ENCODE measurements at places on chromosomes 11 and 22.

GRCh38 chr22:46582281-46582933 is 37.8 kb upstream of the GRAMD4 start:
- DNase-seq, result no peak

GRCh38 chr11:128409476-128409875 is 177.9 kb downstream of the ETS1 start:
- no peak for DNase-seq

DNA sequence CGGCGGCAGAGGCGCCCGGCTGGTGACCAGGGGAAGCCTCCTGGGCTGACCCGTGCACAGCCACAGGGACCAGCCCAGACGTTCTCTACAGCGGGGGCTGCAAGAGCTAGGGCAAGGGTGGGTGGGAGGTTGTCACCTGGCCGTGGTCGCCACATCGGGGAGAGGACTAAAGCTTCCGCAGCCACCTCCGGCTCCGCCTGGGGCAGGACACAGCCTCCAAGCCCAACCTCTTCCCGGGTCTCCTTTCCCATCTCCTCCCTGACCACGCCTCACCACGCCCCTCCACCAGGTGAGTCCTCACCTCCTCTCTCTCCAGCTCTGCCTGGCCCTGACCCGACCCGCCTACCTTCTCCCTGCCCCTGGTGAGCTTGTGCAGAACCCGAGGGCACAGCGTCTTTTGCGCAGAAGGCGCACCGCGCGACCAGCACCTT is 75.9 kb upstream of the LMO1 start:
- DNase-seq, result no peak

- no peak for DNase-seq
Measured at GRCh38 chr11:72750556-72751115, 1.6 kb downstream of the ARAP1 start.

GRCh38 chr11:88482871-88483301 is 145.3 kb upstream of the CTSC start:
- DNase-seq, result no peak

- no peak for DNase-seq
Measured at GRCh38 chr11:105357764-105358163, 218.2 kb upstream of the CARD18 start.

DNA sequence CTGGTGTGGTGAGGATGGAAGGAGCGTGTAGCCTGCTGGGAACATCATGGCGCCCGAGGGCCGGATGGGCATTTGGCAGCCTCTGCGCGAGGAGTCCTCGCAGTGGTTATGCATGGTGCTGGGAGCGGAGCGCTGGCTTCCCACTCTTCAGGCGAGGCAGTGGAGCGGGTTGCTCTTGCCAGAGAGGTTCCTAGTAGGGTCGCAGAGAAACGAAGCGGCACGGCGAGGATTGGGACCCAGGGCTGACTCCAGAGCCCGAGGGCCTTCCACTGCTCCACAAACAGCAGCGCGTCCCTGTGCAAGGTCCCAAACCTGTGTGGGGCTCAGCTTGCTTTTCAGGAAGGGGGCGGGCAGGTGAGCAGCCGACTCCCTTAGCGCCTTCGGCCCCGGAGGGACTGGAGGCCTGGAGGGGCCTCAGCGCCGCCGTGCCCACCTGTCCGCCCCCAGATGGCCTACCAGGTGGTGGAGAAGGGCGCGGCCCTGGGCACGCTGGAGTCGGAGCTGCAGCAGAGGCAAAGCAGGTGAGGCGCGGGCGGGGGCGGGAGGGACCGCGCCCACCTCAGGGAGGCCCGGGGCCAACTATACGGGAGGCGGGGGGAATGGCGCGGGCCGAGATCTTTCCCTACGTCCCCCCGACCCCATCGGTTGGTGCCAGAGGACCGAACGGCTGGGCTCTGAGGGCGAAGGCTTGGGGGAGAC is 7.2 kb downstream of the ATG16L2 start:
- no peak for DNase-seq

GRCh38 chr22:23156286-23156685 is 11.0 kb downstream of the RAB36 start:
- DNase-seq, result no peak

GRCh38 chr22:46052801-46053562 is 76.0 kb upstream of the WNT7B start:
- DNase-seq, result no peak

GRCh38 chr11:92154611-92155010 is 70.0 kb upstream of the FAT3 start:
- no peak for DNase-seq

DNA sequence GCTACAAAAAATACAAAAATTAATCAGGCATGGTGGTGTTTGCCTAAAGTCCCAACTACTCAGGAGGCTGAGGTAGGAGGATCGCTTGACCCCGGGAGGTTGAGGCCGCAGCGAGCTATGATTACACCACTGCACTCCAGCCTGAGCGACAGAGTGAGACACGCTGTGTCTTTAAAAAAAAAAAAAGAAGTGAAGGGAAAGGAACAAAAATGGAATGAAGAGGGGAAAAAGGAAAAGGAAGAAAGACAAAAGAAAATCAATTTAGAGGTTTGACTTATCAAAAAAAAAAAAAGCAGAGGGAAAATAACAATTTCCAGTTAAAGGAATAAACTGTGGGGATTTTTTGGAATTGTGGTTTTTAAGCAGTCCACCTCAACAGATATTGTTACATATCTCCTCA is 36.8 kb downstream of the MRTFA start:
- no peak for DNase-seq

- no peak for DNase-seq
Measured at GRCh38 chr11:112542479-112542878, 281.8 kb upstream of the PLET1 start.

GRCh38 chr11:64755681-64756361 is 4.0 kb downstream of the PYGM start:
- DNase-seq, result no peak

GRCh38 chr11:31106968-31107576 is 262.5 kb downstream of the DCDC1 start:
- peak; percentile 10 for DNase-seq

- no peak for DNase-seq
Measured at GRCh38 chr11:1968454-1969002, 21.4 kb downstream of the MRPL23 start.

GRCh38 chr11:13329670-13330356 is 52.2 kb downstream of the BMAL1 start:
- DNase-seq, result no peak

GRCh38 chr11:95086836-95087570 is 2.6 kb upstream of the ENDOD1 start:
- no peak for DNase-seq

DNA sequence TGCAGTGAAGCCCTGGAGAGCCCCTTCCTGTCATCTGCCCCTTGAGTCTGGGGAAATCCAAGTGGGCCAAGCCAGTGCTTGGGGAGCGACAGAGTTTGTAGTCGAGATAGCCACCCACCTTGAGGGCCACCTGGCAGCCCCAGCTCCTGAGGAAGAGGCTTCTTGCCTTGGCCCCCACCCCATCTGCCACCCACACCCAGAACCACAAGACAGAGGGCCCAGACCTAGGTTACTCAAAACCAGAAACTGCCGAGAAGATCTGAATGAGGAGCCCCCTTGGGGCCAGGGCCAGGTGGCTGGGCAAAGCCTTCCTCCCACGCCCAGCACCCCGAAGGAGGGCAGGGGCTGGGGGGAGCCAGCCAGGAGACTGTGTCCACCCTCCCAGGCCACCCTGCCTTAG is 18.8 kb upstream of the PRR5 start:
- DNase-seq, result no peak

- no peak for DNase-seq
Measured at GRCh38 chr11:58471892-58472291, 29.9 kb upstream of the OR5B12 start.

DNA sequence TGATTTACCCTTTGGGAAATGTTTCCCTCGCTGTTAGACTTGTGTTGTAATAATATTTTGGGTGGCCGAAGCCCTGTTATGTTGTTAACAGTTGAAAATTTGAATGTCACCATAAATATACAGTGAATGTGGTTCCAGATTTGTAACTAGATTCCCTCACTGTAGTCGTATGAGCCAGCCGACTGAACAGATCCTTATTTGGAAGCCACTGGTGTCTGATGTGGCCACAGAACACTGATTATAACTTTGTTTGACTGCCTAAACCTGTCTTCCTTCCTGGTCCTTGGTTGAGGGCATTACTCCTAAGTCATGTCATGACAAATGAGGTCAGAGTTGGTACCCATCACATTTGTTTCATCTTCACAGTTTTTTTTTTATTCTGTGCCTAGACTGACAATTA is 45.4 kb downstream of the YAP1 start:
- DNase-seq, result no peak

DNA sequence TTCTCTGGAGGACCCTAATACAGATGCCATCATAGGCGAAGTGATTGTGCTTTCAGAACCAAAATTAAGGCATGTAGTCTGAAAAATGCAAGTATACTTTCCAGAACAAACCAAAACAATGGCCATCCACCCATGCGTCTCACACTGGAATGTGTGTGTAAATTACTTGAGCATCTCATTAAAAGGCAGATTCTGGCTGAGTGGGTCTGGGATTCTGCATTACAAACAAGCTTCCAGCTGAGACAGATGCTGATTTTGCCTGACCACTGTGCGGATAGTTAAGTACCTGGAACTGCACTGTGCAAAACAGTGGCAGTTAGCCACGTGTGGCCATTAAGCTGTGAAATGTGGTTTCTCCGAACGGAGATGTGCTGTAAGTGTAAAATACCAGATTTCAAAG is 26.2 kb downstream of the RRP7A start:
- DNase-seq, result no peak

DNA sequence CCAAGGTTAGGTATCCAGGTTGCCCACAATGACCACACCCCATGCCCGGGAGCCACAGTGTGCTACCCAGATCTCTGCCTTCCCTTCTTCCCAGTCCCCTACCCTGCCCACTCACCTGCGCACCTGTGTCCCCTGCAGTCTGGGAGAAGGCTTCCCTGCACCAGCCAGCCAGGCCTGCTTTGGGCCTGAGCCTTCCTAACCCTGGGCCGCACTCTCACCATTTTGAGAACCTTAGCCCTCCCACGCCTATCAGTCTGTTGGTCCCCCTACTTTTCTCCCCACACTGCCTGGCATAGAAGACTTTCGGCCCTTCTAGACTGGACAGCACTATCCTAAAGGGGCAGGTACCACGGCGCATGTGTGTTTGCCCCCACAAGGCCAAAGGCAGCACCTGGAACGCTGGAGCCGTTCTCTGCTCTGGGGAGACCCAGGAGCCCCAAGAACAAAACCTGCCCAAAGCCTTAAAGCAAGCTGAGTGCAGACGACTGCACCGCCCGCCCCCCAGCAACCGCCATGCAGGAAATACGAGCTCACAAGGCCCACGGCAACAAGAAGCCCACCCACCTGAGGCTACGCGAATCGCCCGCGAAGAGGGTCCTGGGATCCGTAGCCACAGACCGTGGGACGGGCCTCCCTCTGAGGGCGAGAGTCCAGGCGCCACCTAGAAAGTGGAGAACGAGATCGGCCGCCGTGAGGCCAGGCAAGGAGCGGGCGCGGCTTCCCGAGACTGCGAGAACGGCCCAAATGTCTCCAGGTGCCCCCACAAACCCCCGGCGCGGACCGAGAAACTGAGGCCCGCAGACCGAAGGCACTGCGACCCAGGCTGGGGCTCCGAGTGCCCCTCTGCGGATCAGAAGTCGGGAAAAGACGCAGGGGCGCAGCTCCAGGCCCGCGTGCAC is 546 bp downstream of the GNB1L start:
- DNase-seq, result no peak

DNA sequence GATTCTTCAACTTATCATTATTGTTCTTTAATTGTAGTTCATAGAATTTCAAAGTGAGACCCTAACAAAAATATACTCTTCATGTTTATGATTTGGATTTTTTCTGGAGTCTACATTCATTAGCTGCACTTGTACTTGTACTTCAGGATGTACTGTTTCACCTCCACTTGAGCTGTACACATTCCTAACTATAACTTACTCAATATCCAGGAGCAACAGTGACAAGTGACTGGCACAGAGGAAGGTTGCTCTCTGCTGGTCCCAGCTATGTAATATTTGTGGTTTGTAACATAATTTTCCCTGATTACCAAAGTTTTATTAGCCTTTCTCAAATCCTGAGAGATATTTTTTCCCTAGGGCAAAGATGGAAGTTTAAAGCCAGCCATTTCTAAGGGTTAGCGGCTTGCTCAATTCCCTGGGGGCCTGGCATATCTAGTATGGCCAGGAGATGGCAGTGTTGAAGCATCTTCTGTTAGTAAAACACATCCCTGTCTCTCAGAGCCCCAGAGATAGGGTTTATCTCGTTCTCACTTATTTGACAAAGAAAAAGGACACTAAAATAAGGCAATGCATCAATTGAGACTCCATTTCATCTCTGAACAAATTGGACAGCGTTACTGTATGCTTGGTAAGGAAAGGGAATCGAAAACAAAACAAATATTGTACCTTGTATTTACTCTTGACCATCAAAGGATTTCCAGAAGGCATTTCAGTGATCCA is 14.2 kb downstream of the OR52A5 start:
- DNase-seq, result peak; percentile 44

DNA sequence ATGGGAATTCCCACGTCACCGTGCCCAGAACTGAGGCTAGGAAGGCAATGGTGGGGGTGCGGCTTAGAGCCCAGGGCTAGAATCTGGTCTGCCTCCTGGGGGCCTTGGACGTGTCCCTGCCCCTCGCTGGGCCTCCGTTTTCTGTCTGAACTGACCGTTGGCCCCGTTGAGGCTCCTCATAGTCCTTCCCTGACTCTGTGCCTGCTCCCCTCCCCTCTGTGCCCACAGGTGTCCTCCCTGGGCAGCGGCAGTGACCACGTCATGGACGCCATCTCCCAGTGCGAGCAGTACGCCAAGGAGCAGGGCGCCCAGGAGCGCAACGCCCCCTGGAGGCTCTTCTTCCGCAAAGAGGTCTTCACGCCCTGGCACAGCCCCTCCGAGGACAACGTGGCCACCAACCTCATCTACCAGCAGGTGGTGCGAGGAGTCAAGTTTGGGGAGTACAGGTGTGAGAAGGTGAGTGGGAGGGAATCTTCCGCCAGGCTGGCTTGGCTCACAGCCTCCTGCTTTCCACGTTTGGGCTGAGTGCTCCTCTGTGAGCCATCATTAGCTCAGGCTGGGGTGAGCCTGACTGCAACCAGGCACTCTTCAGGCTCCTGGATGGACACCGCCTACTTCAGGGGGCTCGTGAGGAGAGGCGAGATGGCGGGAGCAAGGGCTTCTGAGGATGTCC is 63.9 kb downstream of the MYO7A start:
- DNase-seq, result no peak

DNA sequence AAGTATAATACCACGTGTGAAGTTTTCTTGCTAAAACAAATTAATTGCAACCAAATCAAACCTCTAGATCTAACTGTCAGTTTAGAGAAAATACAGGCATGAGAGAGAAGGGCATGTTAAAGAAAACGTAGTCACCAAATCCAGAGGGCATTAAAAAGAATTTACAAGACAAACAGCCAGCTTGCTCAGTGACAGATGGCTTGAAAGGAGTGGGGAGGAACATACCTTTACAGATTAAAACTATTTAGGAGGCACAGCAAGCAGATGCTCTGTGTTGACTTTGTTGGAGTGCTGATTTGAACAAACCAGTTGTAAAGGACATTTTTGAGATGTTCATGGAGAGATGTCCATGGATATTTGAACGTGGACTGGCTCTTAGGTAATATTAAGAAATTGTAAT is 96.9 kb downstream of the ATXN10 start:
- DNase-seq, result no peak

GRCh38 chr22:43238526-43239006 is 51.6 kb upstream of the TTLL12 start:
- DNase-seq, result no peak

GRCh38 chr22:23803001-23803819 is 16.4 kb downstream of the SMARCB1 start:
- DNase-seq, result no peak

Data from foreskin melanocyte (primary cell).